Thoracic aorta (tissue), 2 donors: ENCODE measurements at places on chromosomes 12 and 14. TPM values are rescaled to one million over a fixed set of nuclear protein-coding genes. Genes with fewer than 3 reads are reported as not detected.

DNA sequence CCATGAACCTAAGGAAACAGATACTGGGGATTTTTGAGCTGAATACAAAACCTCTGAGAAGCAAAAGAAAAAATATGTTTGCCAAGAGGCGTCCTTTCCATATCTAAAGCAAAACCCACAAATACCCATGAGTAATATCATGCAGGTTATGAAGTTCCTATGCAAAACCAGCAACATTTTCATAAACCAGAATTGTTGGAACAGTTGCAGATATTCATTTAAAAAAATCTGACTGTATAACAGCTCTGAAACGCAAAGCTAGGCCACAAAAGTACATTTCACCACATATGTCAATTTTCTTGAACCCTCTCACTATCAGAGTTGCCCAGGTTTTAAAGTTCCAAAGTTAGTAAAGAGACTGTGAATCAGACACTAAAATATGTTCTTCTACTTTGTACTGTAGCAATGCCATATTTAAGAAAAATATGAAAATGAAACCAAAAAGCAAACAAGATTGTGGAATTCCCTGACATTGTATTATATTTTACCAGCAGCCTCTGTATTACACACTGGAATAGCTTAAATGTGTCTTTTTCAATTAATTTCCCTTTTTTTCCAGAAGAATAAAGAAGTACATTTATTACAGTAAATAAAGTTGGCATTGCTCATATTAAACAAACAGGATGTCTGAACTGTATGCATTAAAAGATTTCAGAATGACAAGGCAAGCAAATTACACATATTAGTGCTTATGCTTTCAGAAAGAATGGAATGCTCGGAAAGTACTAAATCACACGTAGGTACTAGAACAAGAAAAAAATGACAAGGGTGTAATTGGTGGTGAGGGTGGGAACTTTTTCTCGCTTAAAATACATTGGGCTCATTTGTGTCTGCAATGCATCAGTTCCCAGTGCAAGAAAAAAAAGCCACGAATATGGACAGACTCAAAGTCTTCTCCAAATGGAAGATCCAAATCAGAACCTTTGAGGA is 33.6 kb upstream of the HIF1A start:
- no peak for DNase-seq

DNA sequence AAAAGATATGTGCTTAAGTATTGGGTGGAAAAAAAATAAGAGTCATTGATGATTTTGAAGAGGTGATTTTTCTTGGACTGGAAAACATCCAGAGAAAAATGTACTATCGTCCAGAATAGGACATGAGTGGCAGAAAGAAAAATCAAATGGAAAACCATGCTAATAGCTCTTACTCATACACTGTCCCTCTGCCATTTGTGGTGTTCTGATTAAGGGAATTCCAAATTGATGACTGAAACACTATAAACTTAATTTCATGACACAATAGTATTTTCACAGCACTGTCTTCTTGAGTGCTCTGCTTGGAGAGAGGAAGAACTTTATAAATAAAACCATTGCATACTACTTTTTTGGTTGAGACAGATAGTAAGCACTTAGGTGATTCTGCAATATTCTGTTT is 72.4 kb downstream of the USP15 start:
- no peak for DNase-seq

BTBD6 gene
- 73.5 TPM for total RNA-seq

GPX2 gene
- total RNA-seq = 5.0 TPM
